ENCODE measurements at places on chromosomes 12 and 14.

- DNase-seq: peak; percentile 78
Observed at GRCh38 chr12:69157023-69157655, 82.2 kb upstream of the CPSF6 start.

GRCh38 chr12:51048661-51049251 lies 629 bp downstream of the LETMD1 start:
- DNase-seq: no peak

GRCh38 chr12:22248121-22248520 lies 86.4 kb downstream of the ST8SIA1 start:
- DNase-seq: no peak

GRCh38 chr12:39205969-39206368 lies 237.0 kb downstream of the KIF21A start:
- no peak for DNase-seq

DNA sequence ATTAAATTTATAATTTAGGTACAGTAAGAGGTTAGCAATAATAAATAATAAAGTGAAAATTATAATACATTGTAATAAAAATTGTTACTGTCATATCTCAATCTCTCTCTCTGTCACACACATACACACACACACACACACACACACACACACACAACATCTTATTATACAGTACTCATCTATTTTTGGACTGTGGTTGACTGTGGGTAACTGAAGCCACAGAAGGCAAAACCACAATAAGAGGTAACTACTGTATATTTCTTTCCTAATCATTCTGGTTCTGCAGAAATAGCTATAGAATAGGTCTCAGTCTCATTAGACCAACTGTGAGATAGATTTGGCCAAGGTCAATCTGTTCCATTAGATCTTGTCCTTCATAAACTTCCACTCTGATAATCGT lies 33.1 kb upstream of the PTPRO start:
- no peak for DNase-seq

DNA sequence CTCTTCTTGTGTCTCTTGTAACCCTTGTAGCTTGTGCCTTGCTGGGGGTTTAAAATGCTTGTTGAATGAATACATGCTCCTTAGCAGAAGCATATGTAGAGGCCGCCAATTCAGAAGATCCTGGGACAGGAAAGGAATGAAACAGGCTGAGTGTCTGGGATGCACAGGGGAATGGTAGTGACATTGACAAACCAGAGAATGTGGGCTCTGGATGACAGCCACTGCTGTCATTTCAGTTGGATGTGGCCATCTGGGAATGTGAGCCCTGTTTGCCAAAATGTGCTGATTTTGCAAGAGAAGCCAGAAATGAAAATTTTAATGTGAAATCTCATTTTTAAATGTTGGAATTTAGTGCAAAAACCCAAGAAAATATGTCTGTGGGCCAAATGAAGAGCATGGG lies 136.8 kb downstream of the DACT1 start:
- DNase-seq: no peak

- no peak for DNase-seq
Observed at GRCh38 chr12:100643246-100643645, 69.8 kb downstream of the GAS2L3 start.

DNA sequence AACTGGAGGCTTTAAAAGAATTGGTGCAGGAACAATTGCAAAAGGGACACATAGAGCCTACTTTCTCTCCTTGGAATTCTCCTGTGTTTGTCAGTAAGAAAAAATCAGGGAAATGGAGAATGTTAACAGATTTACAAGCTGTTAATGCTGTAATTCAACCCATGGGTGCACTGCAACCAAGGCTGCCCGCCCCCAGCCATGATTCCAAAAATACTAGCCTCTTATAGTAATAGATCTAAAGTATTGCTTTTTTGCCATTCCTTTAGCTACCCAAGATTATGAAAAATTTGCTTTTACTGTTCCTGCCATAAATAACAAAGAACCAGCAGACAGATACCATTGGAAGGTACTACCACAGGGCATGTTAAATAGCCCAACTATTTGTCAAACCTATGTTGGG lies 15.3 kb upstream of the OR8S1 start:
- no peak for DNase-seq

DNA sequence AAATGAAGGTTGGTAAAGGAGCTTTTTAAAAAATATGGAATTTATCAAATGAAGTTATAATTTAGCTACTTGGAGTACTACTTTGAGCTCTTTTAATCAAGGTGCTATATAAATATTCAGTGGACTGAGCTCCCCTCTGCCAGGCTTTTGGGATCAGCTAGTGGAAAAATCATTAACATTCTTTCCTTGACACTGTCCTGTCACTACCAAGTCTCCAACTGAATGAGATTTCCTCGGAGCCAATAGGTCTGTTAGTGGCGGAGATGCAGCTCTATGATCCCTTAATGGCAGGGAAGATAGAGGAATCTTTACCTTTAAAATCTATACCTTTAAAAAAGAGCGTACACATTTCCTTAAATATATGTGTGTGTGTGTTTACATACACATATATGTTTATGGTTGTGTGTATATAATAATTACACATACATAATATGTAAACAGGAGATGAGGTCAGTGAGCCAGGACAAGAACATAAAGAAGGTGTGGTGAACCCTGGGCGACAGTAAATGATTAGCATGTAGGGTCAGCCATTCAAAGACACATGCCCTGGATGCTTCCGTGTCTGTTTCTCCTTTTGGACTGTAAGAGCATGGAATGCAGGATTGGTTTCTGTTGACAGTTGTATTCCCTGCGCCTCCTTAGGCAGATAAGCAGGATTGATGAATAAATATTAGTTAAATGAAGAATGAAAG lies 47.7 kb upstream of the ATP2A2 start:
- DNase-seq: no peak

- no peak for DNase-seq
Observed at GRCh38 chr14:54815016-54815415, 87.6 kb downstream of the GCH1 start.

GRCh38 chr14:56933446-56933845 lies 123.2 kb upstream of the OTX2 start:
- DNase-seq: no peak

DNA sequence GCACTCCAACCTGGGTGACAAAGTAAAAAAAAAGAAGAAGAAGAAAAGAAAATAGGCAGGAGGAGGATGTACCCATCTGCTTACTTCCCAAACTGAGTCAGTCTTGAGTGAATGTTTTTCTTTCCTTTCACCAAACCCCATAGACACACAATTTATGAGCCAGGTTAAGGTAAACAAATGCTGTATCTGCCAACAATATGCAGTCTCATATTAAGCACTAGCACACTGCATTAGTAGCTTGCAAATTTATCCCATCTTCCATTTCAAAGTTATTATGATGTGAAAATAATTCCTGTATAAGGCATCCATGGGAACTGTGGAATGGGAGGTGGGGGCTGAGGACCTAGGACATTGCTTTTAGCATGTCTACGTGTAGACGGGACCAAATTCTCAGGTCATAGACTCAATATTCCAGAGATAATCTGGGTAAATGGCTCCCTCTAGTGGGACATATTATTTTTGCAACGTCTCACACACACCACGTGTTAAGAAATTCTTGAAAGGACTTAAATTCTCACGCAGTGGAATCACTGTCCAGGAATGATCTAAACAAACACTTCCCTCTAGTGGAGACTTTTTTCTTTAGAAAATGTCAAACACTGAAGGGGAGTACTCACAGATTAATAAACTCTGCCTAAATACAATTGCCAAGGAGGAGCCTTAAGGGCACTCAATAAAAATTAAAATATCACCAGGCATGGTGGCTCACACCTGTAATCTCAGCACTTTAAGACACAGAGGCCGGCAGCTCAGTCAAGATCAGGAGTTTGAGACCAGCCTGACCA lies 17.1 kb upstream of the OR10P1 start:
- no peak for DNase-seq

GRCh38 chr12:14994610-14995009 lies 21.8 kb downstream of the PDE6H start:
- DNase-seq: no peak

DNA sequence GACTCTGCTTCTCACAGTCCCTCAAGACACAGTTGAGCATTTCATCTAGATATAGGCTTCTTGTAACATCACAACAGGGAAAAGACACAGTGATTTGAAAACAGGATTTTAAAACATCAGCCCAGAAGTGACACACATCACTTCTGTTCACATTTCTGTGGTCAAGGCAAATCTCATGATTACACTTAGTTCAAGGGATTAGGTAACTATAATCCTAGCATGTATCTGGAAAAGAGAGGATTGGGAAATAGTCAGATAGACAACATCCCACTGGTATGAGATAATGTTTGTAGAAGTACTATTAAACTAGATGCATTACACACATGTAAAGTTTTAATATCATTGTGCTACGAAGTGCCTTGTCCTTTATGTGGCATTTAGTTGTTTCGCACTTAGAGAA lies 252.6 kb upstream of the PRKD1 start:
- DNase-seq: no peak

GRCh38 chr14:48584031-48584430 lies 908.6 kb upstream of the MDGA2 start:
- DNase-seq: no peak

DNA sequence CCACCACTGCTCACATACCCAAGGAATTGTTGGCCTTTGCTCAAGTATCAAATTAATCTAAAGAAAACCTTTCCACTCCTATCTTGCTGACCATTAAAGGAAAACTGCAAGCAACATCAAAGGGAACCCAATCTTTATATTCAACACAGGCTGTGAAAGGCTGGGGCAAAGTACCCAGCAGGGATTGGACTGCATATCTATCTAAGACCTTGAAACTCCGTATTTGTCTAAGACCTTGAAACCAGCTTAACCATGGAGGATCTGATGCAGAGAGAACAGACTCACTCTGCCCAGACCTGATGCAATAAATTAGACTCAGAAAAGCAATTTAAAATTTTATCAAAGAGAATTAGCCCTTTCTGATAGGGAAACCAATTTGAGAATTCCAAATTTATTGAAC lies 102.2 kb downstream of the DIO2 start:
- no peak for DNase-seq

GRCh38 chr12:70196811-70197281 lies 46.4 kb upstream of the CNOT2 start:
- no peak for DNase-seq

DNA sequence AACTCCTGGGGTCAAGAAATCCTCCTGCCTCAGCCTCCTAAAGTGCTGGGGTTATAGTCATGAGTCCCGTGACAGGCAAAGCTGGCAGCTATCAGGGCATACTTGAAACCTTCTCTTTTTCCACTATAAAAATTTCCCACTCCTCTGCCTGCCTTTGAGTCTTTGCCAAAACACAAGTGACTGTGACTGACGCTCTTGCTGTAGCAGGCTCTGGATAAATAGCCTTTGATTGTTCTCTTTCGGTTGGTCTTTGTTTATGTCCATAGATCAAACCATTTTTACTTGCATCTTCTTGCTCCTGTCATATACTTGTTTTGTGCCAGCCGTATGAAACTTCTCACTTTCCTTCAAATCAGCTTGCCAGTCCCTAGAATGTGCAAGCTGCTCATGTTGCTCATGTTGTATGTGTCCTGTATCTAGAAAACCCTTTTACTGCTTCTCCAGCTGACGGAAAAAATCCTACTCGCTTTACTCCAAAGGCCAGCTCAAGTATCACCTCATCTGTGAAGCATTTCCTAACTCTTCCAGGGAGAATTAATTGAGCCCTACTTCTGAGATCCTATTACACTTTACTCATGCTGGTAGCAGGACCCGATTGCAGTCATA lies 73.1 kb downstream of the RESF1 start:
- no peak for DNase-seq

- DNase-seq: no peak
Observed at GRCh38 chr12:39946361-39947280, 159.3 kb downstream of the SLC2A13 start.

- no peak for DNase-seq
Observed at GRCh38 chr12:56808954-56809353, 45.8 kb downstream of the HSD17B6 start.

DNA sequence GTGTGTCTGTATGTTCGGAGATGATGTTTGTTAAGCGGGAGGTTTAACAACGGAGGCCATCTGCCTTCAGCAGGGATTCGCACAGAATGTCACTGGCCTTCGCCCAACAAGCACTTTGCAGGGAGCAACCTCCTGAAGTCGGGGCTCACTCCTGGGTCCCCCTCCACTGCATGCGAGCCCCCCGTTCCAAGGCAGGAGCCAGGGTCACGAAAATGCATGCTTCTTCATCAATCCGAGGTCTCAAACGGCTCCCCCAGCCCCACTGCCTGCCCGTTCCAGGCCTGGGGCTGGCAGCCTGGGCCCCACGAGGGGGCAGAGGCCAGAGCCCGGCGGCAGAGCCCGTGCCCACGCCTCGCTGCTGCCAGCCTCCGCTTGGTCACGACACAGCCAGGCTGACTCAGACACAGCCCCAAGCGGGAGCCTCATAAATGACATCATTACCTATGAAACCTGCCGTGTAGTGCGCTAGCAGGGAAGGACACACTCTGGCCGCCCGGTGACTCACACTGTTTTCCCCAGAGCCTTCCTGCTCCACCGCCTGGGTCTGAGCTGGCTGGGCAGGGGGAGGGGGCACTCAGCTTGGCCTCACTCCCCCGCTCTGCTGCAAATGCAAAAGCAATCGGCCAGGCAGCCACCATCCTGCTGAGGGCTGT lies 169.5 kb upstream of the RTL1 start:
- no peak for DNase-seq

- DNase-seq: no peak
Observed at GRCh38 chr14:90739318-90740068, 76.7 kb downstream of the TTC7B start.

DNA sequence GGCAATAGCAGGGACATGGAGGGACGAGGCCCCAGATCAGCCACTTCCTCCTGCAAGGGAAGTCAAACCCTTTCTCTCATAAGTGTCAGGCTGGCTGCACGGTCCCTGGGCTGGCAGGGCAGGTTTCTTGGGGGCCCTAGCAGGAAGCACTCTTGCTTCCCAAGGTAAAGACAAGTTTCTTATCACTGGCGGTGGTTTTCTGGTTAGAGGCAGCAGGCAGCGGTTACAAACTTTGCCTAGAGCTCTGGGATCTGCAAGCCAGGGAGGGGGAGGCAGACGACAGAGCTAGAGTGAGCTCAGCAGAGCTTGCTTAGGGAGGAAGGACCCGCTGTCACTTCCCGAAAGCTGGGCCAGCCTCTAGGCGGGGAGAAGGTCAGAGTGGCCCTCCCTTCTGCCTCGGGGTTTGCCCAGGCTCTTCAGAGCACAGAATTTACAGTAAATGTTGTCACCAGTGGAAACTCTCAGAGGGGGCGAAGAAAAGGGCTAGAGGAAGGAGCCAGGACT lies 20.4 kb downstream of the BATF start:
- DNase-seq: peak; percentile 83

DNA sequence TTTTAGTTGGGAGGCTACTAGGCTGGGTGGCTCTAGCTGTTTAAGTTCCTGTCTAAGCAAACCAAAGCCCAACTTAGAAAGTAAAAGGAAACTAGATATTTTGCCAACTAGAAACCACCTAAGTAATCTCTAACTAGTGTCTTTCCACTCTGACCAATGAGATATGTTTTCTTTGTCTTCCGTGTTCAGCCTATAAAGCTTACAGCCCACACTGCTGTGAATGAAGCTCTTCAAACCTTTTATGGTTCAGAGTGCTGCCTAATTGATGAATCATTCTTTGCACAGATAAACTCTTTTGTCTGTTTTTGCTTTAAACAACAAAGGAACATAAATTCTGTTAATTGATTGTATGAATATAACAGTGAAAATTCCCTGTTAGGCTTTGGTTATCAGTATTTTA lies 66.1 kb downstream of the FUT8 start:
- peak; percentile 20 for DNase-seq

GRCh38 chr12:121145221-121145620 lies 12.5 kb downstream of the P2RX7 start:
- no peak for DNase-seq
